ENCODE measurements at places on chromosomes 4 and X.
A peak's percentile ranks its signal among the peaks of the same experiment; 100 is the strongest.

GRCh38 chr4:126850286-126850685 is 782.5 kb upstream of the INTU start:
- no peak for DNase-seq

- DNase-seq, result no peak
Observed at GRCh38 chr4:34644579-34645115, 1599.7 kb downstream of the ARAP2 start.

DNA sequence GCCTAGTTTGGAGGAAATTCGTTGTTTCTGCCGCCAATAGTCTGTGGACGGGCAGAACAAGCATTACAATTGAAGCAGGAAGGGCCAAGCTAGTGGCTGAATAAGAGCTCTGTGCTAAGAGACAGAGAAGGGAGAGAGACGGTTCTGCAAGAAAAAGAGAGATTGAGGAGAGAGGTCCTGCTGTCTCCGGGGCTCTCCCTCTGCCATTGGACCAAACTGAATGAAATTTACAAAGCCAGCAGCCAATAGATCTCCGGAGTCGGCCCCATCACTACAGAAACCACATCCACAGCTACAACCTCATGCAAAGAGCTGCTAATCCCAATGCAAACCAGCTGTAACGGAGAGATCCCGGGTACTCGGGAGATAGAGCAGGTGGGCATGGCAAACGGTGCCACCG is at the start of gene NLGN4X:
Gene NLGN4X (minus strand): TSS at position 148 of the 400 bp plus-strand sequence. CDS start 77,401 bp downstream, outside the sequence.
- peak; percentile 41 for DNase-seq

DNA sequence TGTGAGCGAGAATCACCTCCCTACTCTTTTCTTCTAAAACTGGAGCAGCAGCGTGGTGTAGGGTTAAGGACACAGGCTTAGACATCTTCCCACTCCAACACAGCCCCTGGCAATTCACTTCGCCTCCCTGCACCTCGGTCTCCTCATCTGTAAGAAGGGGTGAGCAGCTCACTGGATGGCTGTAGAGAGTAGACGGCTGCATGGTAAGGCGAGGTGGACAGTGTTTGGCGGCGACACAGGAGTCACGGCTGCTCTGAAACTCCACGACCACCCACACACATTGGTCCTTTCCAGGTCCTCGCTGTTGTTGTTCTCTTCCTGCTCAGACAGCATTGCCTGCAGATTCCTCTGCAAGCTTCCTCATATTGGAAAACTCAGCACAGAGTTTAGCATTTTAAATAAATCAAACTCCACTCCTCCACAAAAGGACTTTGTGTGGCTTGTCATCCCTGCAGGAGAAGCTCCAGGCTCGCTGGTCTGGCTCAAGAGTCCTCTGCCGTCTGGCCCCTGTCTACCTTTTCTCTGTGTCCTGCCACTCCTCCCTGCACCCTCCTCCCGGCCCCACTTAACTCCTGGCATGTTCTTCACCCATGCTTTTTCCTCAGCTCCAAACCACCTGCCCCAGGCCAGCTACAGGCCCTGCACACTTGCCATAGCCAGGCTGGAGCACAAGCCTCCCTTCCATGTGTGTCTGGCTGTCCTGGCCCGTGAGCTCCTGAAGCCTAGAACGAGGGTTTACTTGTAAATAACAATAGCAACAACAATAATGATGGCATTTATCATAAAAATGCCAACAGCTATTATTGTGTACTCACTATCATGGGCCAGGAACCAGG is 41.3 kb upstream of the CRMP1 start:
- peak; percentile 32 for DNase-seq

DNA sequence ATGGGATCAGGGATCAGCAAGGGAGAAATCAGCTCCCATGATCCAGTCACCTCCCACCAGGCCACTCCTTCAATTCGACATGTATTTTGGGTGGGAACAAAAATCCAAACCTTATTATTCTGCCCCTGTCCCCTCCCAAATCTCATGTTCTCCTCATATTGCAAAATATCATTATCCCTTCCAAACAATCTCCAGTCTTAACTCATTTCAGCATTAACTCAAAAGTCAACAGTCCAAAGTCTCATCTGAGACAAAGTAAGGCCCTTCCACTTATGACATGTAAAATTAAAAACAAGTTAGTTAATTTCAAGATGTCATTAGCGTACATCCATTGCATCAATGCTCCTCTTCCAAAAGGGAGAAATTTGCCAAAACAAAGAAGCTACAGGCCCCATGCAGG is 22.0 kb downstream of the UGT2B4 start:
- no peak for DNase-seq

GRCh38 chrX:68758671-68759070 is 70.2 kb upstream of the EFNB1 start:
- no peak for DNase-seq

DNA sequence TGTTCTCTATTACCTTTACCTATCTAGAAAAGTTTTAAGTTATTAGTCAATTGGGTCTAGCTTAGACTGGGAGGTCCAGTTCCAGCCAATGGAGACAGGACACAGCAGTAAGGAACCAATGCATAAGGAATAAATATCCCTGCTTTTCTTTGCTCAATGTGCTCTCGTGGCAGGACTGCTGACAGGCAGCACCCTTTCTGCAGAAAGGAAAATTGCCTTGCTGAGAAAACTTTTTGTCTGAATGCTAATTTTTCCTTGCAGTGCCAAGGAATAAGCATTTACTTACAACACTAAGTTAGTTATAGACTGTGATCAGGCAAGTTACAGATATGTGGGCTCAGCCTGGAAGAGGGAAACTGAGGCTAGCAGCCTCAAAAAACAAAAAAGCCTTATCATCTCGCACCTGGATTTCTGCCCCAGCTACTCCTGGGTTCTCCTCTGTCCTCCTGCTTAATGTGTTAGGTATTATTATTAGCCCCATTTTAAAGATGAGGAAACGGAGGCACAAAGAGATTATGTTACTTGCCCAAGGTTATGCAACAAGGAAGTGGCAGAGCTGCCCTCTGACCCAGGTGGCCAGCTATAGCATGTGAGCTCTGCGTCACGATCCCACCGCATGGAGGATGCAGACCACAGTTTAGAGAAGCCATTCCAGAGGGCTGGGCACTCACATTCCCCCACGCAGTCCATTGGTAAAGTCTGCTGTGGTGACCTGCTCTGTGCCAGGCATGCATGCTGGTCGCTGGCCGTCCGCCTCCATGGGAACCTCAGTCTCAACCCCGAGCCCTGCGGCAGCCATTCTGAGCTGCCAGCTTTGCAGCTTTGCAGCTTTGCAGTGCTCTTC is 40.5 kb upstream of the C4orf50 start:
- no peak for DNase-seq

- peak; percentile 25 for DNase-seq
Observed at GRCh38 chr4:2082627-2083026, 23.5 kb downstream of the NAT8L start.

- DNase-seq, result no peak
Observed at GRCh38 chr4:40916880-40917279, 167.1 kb downstream of the NSUN7 start.

DNA sequence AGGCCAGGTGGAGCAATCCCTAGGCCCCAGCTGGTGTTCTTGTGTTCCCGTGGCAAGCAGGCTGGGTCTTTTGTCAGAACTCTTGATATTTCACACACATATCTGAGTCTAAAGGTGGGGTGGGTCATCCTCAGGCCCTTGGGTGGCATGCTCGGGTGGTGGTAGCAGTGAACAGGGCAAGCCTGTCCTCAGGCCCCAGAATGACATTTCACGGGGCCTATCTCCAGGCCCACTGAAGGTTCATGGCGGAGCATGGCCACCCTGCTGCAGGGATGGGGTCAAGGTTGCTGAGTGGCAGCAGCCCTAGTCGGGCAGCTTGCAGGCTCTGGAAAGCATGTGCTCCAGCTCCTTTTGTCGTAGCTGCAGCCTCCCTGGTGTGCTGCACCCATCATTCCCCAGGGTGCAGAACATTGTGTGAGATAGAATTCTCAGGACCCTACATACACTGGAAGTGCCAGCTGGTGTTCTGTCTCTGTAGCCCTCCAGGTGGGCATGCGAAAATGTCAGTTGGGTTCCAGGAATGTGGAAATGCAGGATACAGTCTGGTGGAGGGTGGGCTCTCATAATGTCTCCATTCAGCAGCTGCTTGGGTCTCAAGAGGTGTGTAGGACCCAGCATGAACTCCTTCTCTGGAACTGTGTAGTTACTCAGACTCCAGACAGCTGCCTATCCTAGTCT is 1571.8 kb downstream of the STIM2 start:
- DNase-seq, result no peak

Measured in right forelimb (tissue), 1 donor.